ENCODE measurements at places on chromosomes 6 and 20.

- no peak for DNase-seq
Measured at GRCh38 chr20:60812561-60812960, 439.5 kb upstream of the CDH4 start.

DNA sequence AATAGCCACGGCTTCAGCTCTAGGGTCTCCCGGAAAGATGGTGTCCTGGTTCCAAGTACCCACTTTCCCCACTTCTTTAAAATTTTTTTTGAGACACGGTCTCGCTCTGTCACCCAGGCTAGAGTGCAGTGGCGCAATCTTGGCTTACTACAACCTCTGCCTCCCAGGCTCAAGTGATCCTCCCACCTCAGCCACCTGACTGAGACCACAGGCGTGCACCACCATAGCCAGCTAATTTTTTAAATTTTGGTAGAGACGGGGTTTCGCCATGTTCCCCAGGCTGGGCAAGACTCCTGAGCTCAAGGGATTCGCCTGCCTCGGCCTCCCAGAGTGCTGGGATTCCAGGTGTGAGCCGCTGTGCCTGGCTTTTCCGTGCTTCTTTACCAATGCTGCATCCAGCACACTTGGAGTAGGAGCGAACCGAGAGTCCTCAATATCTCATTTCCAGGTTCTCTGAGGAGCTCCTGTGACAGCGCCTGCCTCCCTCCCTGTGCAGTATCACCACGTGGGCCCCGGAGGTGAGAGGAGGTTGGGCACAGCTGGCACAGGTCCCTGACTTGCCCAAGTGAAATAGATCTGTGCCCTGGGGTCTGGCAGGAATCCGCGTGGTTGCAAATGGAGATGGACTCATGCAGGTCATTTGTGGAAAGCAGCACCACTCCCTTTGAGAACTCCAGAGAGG, 37.3 kb downstream of the EZR start:
- no peak for DNase-seq

DNA sequence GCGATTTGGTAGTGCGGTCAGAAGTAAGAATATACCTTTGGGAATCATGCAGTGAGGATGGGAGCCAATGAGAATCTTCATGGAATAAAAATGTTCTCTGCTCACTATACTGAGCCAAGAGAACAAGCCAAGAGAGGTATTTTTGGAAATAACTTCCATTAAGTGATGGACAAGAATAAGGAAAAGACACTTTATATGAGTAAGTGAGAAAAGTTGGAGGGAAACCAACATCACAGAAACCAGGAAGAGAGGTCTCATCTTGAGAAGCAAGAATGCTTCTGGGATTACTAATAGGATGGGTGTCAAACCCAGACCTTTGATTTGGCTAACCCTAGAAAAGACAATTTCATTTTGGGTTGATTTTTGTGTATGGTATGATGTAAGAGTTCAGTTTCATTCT, 181.2 kb upstream of the JAG1 start:
- DNase-seq: no peak

DNA sequence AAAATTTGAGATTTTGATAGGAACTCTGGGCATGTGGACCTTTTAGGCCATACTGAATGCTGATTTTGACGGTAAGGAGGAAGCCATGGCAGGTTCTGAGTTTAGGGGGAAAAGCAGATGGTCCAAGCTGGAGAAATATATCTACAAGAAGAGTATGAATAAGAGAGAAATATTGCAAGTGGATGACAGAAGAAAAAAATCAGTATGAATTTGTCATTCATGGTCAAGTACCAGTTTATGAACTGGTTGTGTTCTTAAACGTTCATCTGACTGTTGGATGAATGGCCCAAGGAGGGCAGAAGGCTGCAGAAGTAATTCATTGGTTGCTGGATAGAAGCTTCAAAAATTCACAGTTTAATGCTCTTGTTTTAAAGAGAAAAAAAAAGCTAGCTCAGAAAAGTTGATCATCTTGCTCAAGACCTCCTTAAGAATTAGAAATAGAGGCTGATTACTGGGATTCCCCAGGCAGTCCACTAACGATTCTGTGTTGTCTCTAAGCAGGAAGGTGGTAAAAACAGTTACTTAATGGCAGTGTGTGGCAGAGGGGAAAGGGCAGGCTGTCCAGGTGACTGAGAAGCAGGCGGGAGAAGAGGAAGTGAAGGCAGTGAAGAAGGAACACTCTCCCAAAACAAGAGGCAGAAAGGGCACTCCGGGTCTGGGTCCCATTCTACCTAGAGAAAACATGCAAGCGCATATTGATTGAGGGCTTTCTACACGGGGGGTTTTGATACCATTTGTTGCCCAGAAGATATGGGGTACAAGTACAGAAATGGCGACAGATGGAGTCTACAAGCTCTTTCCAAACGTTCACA, 2.0 kb upstream of the DUSP22 start:
- DNase-seq: no peak

- DNase-seq: no peak
Measured at GRCh38 chr6:36758516-36759147, 61.0 kb downstream of the RAB44 start.

DNA sequence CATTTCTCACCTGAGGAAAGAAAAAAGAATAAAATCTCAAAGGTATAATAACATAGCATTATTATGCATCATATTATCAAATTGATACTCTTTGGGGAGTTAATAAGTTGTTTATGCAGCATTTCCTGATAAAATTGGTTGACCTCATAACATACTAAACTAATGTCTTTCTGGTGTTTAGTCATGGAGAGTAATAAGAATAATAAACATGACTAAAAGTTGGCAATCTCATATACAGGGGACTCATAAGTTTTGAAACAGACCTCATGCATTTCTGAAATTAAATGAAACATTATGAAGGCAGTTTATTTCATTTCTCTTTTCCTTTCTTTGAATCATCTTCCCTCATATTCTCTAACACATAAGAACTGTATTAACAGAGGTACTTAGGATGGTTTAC, 60.5 kb upstream of the PRDM1 start:
- no peak for DNase-seq

DNA sequence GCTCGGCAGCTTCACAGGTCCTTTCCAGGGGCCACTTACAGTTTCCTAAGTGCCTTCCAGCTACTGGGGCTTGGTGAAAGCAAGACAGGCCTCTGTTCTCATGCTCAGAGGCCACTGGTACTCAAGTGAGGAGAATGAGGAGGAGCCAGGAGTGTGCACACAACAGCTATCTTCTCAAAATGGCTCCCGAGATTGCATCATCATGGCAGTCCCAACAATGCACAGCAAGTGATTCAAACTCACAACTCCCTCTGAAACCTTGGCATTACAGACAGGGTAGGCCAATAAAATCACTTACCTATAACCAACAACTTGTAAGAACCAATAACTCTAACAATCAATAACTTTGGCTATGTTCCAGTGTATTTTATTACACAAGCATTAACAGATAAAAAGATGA, 77.4 kb downstream of the RALGAPA2 start:
- no peak for DNase-seq

- no peak for DNase-seq
Measured at GRCh38 chr6:113292646-113293422, 564.3 kb upstream of the MARCKS start.

DNA sequence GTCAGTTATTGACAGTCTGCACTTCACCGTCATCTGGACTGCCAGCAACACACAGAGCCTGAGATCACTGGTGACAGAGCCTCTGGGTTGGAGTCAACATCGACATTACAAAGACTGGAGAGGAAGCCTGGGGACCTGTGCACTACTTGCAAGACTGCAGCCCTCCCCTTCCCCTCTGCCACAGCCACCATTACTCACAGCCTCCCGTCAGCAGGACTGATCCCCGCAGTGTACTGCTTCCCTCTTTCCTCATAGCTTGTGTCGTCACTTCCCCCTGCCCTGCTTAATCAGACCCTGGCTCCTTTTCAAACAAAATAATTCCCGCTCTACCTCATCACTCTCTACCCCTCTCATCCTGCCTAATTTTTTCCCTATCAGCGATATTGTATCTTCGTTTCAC, 235.5 kb upstream of the KCNQ5 start:
- no peak for DNase-seq

GRCh38 chr6:15616261-15616660, 46.6 kb downstream of the DTNBP1 start:
- DNase-seq: no peak

DNA sequence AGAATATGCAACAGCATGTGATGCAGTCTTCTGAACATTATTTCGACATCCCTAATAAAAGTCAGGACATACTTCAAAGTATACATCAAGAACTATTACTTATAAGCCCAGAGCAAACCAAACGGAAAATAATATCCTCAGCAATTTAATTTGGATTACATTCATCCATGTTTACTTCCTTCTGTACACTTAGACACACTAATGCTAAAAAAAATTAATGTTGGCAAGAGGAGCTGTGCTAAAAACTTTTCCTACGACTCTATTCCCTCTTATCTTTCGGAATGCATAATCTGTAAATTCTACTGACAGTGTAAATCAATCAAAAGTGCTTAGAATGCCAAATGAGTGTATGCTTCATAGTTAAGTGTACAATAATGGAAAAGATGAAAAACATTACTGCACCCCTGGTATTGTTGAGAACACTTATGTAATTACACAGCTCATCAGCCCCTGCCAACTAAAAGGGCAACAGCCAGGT, 301.2 kb upstream of the HSF2 start:
- DNase-seq: no peak

Data from AG09309 (cell line).